ENCODE measurements at places on chromosomes 3 and 15.

DNA sequence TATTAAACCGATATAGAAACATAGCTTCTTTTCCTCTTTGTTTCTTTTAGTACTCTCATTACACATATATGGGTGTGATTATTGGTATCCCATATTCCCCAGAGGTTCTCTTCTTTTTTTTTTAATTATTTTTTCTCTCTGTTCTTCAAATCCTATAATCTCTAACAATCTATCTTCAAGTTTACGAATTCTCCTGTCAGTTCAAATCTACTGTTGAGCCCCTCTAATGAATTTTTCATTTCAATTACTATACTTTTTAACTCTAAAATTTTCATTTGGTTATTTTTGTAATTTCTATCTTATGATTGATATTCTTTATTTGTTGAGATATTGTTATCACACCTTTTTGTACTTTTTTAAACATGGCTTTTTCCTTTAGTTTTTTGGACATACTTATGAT lies 64.1 kb downstream of the RSL24D1 start:
- no peak for DNase-seq

DNA sequence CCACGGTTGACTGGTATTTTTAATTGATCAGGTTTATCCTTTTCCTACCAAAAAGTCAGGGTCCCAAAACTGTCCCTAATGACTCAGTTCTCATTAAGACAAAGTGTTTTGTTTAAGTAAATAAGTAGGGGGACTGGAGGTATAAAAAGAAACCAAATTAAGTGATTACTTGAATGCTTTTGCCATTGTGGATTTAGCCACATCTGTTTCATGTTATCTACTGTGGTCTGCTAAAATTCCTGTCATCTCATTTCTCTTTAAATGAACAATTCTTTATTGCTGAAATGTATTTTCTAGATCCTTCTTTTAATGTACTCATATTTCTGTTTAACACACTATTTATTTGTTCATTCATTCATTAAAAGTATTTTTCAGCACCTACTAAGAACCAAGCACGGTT lies 625.9 kb upstream of the ADAMTS9 start:
- DNase-seq = no peak

GRCh38 chr3:141049681-141050080 lies 1.5 kb upstream of the SPSB4 start:
- DNase-seq = no peak

GRCh38 chr3:57746156-57747010 lies 9.7 kb upstream of the SLMAP start:
- DNase-seq = no peak

DNA sequence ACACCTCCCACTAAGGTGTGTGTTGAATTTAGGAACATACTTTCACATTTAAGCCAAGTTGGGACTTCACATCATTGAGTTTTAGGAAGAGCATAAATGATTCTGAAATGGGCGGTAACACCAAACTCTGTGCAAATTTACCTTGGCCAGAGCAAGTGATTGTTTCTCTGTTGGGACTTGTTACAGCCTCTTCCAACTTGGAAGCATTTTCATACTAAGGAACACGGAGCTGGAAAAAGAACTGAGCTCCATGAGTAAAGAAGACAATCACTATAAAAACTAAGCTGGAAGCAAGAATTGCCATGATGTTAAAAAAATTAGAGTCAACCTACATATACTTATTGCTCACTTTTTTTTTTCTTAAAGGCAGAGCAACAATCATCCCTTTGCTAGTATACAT lies 371.3 kb downstream of the ERC2 start:
- DNase-seq = no peak

DNA sequence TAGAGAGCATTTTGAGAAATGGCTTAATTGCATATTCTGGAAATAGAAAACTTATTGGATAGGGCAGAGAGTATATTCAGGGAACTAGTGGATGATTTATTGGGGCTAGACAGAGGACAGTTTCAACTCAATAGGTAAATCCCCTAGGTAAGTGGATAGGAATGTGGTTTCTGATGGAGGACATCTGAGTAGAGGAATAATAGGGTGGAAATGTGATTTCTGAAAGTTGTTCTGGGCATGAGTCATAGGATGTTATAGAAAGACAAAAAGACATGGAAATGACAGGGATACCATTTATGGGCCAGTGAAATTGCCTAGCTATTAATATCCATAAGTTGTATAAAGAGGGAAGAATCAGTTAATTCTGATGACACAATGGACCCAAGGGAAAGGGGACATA lies 563.3 kb upstream of the GOLIM4 start:
- no peak for DNase-seq

DNA sequence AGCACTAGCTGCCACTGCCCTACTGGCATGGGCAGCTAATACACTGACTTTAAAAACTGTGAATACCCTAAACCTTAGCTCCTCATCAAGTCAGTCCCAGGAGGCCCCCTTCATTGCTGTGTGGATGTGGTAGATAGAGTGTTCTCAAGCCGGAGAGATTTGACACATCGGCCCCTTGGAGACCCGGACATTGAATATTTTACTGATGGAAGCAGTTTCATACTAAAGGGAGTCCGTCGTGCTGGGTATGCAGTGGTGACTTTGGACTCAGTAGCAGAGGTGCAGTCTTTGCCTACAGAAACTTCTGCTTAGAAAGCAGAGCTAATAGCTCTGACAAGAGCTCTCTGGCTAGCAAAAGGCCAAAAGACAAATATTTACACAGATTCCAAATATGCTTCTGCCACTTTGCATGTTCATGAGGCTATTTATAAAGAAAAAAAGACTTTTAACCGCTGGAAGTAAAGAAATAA lies 17.5 kb downstream of the CCR4 start:
- DNase-seq = no peak
